ENCODE measurements at places on chromosomes 16 and 17.

DNA sequence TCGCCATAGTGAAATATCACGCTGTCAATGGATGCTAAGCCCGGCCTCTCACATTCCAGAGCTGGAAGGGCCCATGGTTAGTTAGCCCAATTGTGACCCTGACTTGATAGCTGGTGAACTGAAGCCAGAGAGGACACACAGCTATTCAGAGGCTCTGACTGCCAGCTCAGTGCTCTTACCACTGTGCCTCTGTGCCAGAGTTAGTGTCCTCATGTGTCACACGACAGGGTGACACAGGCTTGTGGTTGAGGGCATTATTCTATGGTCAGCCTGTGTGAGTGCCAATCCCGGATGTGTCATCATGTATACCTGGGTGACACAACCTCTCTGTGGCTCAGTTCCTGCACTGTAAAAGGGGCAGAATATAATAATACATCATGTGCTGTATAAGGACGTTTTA is 2.5 kb upstream of the MT1X start:
- no peak for DNase-seq

- DNase-seq = no peak
Observed at GRCh38 chr16:8972843-8973586, 9.3 kb upstream of the USP7 start.

DNA sequence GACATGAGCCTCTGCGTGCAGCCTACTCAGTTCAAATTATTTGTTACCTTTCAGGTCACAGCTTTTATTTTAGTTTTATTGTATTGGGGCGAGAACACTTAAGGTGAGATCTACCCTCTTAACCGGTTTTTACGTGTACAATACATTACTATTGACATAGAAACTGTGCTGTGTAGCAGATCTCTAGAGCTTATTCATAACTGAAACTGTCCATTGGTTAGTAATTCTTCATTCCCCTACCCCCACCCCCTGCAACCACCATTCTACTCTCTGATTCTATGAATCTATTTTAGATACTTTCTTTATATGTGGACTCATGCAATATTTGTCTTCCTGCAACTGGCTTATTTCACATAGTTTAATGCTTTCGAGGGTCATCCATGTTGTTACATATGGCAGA is 43.5 kb downstream of the KNOP1 start:
- no peak for DNase-seq

- peak; percentile 61 for DNase-seq
Observed at GRCh38 chr17:1490643-1491442, 1.6 kb downstream of the MYO1C start.

DNA sequence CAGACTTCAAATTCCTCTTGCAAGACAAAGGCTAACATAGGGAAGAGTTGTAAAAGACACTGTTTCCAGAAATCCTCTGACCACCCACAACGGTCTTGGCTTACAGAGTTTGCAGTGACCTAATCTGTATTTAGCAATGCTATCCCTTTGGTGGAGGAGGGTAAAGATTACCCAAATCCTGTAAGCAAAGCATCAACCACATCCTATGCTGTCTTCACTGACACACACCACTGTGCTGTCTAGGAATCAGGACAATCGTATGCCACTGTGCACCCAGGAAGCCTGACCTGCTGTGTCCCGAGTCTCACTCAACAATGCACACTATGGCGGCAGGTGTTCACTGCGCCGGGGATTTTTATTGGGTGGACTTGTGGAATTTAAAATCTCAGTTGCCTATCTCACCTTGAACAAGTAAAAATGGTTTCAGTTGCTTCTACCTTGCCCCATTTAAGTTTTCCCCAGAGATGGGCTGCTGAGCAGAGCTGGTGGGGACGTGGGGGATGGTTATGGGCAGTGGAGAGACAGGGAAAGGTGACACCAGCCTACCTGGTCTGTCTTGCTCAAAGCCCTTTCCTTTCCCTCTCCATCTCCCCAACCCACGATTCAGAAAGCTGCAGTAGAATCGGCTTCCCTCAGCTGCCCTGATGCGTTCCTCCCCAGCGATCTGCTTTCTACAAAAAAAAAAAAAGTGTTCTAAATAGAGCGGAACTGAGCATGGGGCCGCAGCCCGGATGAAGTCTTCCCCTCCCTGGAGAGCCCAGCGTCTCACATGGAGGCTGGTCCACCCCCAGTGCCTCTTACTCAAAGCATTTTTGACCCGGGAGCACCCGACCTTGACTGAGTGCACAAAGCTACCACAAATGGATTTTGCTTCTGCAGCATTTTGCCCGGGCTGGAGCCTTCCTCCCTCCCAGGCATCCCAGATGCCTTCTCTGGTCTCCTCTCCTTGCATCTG is 271.5 kb downstream of the SOX9 start:
- no peak for DNase-seq

DNA sequence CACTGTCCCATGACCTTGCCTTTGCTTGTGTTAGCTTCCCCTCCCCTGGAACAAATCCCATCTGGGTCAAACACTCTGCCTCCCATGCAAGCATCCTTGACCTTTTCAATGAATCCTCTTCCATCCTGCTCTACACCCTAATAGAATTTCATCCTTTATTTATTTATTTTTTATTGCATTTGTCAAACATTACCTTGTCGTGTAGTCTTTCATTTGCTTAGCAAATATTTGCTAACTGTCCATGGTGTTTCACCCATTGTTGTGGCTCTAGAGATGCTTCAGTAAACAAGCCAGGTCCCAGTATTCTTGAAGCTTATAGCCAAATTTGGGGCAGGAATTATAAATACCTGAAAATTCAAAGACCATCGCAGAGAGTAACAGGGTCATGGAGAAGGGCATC is 51.0 kb upstream of the MRTFB start:
- DNase-seq = no peak

- DNase-seq = peak; percentile 98
Observed at GRCh38 chr16:85445064-85445778, 167.9 kb upstream of the GSE1 start.

DNA sequence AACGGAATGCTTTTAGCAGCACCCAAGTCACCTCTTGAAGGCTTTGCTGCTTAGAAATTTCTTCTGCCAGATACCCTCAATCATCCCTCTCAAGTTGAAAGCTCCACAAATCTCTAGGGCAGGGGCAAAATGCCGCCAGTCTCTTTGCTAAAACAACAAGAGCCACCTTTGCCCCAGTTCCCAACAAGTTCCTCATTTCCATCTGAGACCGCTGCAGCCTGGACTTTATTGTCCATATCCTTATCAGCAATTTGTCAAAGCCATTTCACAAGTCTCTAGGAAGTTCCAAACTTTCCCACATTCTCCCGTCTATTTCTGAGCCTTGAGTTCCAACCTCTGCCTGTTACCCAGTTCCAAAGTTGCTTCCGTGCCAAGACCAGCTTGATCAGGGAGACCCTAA is 27.4 kb downstream of the TMC6 start:
- DNase-seq = no peak

GRCh38 chr17:80980397-80981061 is 11.1 kb upstream of the CHMP6 start:
- no peak for DNase-seq

Data from NCI-H1694 (cell line).